ENCODE measurements at places on chromosomes 13 and 19. TPM values are rescaled to one million over a fixed set of nuclear protein-coding genes. Genes with fewer than 3 reads are reported as not detected.
A peak's percentile ranks its signal among the peaks of the same experiment; 100 is the strongest.

The CEACAM4 gene
- 2.6 TPM for total RNA-seq

The MATK gene
- 0.74 TPM for total RNA-seq

GRCh38 chr19:1401138-1401888 lies at the start of gene GAMT:
TSS of gene GAMT (minus strand) at chr19:1401542. CDS start at chr19:1401476, 66 bp downstream.
- no peak for DNase-seq

GRCh38 chr19:47729799-47730520 lies 15.4 kb upstream of the NOP53 start:
- DNase-seq = peak; percentile 40

GRCh38 chr13:102870677-102871415 lies 25.0 kb downstream of the ERCC5 start:
- no peak for DNase-seq

GRCh38 chr13:35936246-35936978 lies 194.8 kb downstream of the DCLK1 start:
- DNase-seq = no peak

The LILRA5 gene
- 9.2 TPM for total RNA-seq

GRCh38 chr19:36819130-36819630 lies 19.0 kb downstream of the ZNF790 start:
- DNase-seq = no peak

- DNase-seq = no peak
These were observed 15.6 kb downstream of the NUCB1 start for GRCh38 chr19:48915757-48916156.

The CDC16 gene
- total RNA-seq = 45.7 TPM

GRCh38 chr13:94435604-94436226 lies 43.8 kb downstream of the DCT start:
- DNase-seq = no peak

- no peak for DNase-seq
These were observed 818 bp upstream of the SLITRK1 start for GRCh38 chr13:83883061-83883523.

Measured in omental fat pad (tissue), 4 donors.